Neural progenitor cell (in vitro differentiated cells): ENCODE measurements at places on chromosomes 16 and 17.

DNA sequence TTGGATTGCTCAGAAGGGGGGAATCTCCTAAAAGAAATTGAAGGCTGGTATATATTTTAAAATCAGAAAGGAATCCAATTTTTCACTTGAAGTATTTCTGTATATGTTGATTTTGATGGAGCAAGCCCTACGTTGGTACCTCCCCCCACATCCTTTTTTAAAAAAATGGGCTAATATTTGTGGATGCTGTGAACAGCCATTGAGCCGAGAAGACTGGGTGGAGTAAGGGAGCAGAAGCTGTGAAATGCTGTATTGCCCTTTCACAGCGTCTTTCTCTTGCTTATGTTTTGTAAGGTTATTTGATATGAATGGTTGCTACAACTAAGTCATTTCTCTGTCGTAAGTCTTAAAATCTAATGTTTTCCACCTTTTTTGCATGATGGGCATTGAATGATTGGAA is 2.3 kb downstream of the PAFAH1B1 start:
- DNase-seq = no peak

- no peak for DNase-seq
Observed at GRCh38 chr17:59483860-59484259, 81.5 kb upstream of the DHX40 start.

DNA sequence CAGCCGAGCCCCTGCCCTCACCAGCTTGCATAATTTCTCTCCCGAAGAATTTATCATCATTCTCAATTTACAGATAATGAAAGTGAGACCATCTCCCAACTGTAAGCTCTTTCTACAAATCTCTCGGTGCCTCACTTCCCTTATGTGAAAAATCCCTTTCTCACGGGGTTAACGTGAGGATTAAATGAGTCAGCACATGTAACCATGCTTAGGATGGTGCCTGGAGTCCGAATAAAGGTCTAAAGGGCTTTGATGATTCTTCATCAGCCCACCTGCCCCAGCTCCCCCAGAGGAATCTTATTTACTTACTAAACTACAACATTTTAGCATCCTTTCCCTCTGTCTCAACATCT is 24.8 kb upstream of the PIK3R6 start:
- DNase-seq = no peak

DNA sequence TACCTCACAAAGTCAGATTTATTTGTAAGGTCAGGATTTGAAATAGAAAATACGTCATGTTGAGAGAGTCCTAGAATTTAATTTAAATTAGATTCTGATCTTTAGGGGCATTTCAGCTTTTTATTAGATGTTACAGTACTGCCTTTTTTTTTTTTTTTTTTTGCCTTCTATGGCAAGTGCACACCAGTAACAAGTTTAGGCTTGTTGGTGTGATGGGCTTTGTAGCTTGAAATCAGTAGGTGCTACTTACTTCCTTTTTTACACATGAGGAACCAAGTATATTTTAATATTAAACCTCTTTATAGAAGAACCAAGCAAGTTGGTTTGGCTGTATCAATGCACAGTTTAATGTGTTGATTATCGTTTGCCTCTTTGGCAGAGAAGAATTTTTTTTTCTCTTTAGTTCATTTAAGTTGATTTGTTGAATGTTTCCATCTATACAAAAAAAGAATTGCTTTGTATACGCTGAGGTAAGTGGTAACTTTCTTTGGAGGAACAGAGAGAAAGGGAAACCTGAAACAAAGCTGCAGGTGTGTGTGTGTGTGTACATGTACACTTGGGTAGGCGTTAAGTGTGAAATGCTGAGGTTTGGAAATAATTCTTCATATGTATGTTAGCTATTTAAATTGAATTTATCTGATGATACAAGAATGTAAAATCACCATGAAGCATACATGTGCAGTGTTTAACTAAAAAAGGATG is 15.7 kb downstream of the RBL2 start:
- DNase-seq = no peak

DNA sequence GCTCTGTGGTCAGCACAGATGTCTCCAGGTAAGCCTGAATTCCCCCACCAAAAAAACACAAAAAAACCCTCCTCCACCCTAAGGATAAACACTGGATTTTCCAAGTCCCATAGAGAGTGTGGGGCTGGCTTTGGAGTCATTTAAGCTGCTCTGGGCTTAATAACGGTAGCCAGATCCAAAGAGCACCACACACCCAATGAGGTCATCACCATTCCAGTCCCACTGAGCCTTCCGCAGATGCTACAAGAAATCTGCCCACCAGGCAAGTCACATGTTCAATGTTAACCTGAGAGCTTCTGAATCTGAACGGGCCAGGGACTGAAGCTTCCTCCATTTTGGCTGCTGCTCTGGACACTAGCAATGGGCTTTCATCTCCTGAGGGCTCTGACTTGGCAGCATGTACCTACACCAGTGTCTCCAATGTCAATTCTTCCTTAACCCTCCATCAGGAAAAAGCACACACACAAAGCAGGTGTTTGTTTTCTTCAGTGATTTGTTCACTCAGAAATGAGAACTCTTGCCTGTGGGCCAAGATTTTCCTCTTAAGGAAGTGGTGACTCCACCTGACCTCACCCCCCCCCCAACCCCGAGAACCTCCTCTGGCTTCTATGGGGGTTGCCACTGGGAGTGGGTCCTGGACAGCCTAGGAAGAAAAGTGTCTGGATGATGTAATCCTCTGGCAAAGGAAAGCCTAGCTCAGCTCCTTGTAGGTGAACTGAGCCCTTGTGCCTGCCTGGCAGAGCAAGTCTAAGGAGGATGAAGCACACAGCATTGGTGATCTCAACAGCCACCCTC is 220.1 kb downstream of the FOXL1 start:
- no peak for DNase-seq

GRCh38 chr17:19347323-19348080 is 15.0 kb downstream of the B9D1 start:
- DNase-seq = no peak

DNA sequence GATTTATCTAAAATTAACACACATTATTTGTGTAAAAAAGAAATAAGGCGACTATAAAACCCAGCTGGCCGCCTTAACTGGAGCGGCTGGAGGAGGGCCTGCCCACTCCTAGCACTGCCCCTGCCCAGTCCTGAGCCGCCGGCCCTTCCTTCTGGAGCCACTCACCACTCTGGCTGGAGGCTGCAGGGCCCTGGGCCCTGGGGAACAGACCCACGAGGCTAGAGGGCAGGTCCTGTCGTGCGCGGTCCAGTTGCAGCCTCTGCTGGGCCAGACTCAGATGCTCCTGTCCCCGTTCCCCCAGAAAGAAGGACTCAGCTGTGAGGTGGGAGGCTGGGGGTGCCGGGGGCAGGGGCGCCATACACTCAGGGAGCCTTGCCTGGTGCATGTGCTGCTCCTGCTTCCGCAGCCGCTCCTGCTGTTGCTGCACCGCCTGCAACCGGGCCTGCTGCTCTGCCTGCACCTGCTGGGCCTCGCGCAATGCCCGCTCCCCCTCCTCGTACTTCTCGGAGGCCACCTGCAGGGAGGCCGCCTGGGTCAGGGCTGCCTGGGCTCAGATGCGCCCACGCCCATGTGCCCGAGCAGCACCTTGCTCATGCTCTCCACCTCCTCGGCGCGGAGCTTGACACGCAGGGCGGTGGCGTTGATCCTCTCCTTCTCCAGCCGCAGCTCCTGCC is 9.0 kb upstream of the MRPL38 start:
- DNase-seq = no peak

- DNase-seq = no peak
Observed at GRCh38 chr17:6648181-6648580, 3.2 kb downstream of the MED31 start.

GRCh38 chr16:6375465-6376075 is 957.1 kb upstream of the RBFOX1 start:
- no peak for DNase-seq

DNA sequence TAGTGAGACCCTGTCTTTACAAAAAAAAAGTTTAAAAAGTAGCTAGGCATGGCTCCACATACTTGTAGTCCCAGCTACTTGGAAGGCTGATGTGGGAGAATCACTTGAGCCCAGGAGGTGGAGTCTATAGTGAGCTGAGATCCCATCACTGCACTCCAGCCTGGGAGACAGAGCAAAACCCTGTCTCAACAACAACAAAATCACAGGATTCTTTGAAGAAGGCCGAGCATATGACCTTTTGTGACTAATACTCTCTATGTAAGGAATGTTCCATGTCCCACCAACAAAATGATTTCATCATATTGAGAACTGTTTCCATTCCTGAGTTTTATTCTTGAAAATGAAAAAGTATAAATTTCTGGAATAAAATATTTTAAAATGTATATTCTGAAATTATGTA is 58.9 kb upstream of the EFCAB3 start:
- DNase-seq = no peak

GRCh38 chr16:25563700-25564099 is 128.1 kb upstream of the HS3ST4 start:
- DNase-seq = no peak
